ENCODE measurements at places on chromosomes 4 and X.

DNA sequence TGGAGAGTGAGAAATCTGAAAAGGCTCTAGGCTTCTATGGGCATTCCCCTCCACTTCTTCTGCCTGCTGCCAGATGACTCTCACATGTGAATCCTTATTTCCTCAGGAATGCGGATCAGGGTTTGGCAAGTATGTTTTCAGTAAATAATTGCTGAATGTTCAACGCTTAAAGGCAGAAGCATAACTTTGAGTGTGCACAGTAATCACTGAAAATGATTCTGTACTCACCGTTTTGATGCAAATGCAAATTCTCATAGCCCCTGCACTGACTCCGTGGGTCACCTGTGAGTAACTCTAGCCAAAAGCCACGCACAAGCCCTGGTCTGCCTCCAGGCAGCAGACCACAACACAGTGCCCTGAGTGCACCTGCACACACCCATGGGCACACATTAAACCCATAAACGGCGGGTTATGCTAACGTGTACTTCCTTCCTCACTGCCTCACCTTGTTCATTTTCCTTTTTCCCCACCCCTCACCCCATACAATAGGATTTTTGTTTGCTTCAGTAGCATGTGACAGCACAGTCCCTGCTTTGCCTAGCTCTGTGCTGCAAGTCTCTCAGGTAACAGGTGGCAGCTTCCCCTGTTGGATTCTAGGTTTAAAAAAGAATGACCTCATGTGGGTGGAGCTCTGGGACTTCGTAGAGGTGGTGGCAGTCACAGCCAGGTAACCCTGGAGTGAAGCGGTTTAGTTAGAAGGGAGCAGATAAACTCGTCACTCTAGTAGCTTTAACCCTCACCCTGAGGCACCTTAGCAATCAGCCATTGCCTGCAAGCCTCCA lies at the start of gene ARHGEF38:
Gene ARHGEF38, plus strand, starts transcription at position 656 of the 782 bp plus-strand sequence. CDS start 146 bp downstream, outside the sequence.
- DNase-seq: no peak

DNA sequence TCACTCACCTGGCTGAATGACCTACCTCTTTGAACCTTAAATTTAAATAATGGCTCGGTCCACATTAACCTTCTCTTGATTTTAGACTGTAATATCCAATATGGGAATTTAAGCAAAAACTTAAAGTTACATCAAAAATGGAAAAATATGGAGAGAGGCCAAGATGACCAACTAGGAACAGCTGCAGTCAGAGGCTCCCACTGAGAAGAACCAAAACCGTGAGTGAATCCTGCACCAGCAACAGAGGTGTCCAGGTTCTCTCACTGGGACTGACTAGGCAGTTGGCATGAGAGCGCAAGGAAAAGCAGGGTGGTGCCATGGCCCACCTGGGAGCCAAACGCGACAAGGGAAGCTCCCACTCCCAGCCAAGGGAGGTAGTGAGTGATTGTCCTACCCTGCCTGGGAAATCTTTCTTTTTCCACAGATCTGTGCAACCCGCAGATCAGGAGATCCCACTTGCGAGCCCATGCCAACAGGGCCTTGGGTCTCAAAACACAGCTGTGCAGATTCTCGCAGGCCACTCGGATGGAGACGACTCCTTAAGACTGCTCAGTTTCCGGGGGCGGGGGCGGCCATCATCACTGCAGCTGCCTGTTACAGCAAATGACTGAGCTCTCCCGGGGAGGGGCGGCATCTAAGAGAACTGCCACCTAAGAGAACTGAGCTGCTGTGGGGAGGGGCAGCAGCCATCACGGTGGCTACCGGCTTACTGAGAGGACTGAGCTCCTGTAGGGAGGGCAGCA lies 343.4 kb downstream of the DMD start:
- no peak for DNase-seq

DNA sequence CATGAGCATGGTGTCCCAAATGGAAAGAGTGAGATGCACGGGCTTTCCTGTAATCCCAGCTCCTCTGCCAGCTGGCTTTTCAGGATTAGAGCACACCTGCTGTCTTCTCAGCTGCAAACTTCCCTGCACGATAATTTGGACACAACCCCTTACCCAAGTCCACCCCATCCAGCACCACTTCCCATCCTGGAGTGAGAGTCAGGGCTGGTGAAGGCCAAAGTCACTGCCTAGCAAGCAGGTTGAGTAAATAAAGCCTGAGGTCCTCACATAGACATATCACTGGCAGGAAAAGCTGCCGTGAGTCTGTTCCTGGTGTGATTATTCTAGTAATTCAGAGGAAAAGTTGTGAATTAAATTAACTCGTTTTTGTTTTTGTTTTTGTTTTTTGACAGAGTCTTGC lies 113.9 kb upstream of the MBNL3 start:
- no peak for DNase-seq

DNA sequence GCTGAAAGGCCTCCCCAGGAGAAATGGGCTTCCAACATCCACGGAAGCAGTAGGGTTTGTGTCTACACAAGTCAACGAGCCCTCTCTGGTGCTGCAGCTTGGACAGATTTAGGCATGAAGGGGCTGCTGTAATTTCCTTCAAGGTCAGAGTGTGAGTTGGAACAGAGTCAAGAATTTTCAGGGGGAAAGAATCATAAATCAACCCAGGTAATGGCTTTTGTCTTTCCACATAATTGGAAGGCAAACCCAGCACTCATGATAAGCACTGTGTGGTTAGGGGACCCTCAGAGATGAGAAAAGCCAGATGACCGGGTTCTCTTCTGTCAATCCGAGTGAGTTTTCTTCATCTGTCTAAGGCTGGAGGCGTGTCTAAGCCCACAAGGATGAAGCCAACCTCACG lies 78.6 kb upstream of the MXRA5 start:
- DNase-seq: no peak

DNA sequence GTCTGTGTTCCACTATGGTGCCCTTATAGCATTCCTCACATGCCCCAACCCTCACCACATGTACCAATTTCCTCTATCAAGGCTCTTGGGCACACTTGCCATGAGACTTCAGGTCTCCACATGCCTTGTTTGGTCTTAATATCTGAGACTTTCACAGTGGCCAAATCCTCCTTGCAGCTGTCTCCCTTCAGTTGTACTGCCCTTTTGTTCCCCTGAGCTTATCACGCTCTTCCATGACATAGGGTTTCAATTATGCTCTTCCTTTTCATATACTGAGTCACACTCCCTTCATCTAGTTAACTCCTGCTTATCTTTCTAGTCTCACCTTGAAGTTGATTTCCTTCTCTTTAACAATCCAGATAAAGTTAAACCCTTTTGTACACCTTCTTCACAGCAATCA lies 212.9 kb downstream of the PDHA2 start:
- DNase-seq: no peak

GRCh38 chr4:81470456-81471297 lies 1.0 kb downstream of the RASGEF1B start:
- peak; percentile 17 for DNase-seq

GRCh38 chr4:174318829-174319764 lies 35.4 kb downstream of the CEP44 start:
- no peak for DNase-seq

GRCh38 chrX:12292996-12293765 lies 154.9 kb downstream of the FRMPD4 start:
- DNase-seq: no peak

GRCh38 chr4:167359711-167360110 lies 125.4 kb upstream of the SPOCK3 start:
- no peak for DNase-seq

- no peak for DNase-seq
These were observed 220.6 kb upstream of the ARSJ start for GRCh38 chr4:114200026-114200425.

- no peak for DNase-seq
These were observed 10.1 kb downstream of the SORCS2 start for GRCh38 chr4:7202411-7202810.

- DNase-seq: no peak
These were observed 131.2 kb upstream of the SMARCAD1 start for GRCh38 chr4:94076498-94076897.

DNA sequence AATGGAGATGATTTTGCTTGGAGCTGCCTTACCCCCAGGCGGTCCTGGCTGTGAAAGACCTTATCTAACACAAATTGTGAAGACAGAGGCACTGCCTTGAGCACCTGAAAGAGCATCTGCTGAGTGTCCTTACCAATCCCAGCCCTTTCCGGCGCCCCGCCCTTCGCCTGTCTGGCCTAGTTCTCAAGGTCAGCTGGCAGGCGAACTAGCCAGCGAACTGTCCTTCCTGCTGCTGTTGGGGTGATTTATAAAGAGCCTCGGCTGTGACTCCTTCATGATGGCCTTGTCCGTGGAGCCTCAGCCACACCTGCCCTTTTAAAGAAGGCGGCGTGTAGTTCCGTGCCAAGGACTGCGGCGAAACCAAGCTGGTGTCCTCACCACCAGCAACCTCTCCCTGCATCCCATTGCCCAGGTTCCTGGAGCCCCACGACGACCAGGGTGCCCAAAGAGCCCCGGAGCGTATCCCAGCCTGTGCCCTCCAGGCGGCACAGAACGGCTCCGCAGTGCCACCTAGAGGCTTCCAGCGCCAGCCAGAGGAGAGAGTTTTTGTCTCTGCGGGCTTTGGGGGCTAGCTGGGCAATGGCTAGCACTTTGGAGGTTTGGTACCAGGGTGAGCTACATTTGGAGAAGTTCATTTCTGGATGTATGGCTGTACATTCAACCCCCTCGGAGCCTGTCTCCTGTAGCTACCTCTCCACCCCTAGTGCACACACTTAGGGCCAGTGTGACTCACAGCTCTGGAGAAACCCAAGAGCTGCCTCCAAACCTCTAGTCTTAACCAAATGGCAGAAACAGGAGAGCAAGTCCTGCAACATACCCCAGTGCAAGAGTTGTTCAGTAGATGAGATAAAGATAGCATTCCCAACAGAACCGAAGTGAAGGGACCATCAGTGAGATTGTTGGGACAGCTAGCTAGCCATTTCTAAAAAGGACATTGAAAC lies 36.8 kb upstream of the VMA21 start:
- DNase-seq: peak; percentile 13

DNA sequence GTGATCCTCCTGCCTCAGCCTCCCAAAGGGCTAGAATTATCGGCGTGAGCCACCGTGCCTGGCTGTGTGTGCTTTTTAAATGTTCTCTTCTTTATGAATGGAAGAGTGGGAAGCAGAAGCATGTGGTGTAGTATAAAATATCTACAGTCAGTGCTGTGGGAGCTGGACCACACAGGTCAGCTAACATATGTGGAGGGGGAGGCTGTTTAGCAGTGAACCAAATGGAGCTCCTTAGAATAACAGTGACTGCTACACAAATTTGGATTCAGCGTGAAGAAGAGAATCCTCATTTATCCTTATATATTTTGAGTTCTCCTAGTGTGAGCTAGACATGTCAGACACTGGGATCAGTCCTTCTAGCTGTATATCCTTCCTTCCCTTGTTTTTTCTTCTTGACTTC lies 3.2 kb downstream of the SNX25 start:
- no peak for DNase-seq

DNA sequence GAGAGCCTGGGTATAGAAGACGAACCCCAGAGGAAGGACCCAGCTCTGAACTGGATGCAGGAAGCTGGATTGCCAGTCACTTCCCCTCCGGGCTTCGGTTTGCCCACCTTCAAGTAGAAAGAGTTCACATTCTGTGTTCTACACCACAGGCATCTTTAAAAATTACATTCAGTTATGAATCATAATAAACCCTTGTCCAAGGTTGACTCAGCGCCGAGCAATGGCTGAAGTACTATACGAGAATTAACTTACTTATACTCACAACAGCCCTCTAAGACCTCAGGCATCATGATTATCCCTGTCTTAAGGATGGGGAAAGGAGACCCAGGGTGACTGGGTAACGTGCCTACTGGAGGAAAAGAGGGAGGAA lies 72.5 kb downstream of the EVC2 start:
- DNase-seq: no peak

- DNase-seq: no peak
These were observed 145.1 kb downstream of the STPG2 start for GRCh38 chr4:97998203-97998602.

DNA sequence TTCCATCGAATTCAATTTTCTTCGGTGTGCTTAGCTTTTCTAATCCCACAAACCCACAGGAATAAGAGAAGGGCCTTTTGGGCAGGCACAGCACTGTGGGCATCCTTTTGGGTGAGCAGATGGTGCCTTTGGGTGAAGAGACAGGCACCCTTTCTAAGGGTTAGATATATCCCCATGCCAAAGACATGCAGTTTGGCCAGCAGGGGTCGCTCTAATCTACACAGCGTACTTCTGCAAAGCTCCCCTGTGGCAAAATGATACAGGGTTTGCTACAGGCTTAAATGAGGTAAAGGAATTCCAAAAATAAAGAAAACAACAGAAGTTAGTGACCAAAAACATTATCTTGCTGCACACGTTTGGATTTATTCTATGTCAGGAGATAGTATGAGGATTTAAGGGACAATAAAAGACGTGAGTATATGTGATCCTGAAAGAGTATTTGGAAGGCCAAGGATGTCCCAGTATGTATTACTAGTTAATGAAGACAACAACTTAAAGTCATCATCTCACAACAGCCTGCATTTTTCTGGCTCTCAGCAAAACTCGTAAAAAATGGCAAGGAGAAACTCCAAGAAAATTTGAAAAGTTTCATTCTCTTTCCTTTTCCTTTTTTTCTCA lies 49.5 kb downstream of the PHEX start:
- DNase-seq: peak; percentile 36

- DNase-seq: no peak
These were observed 161.0 kb upstream of the HS3ST1 start for GRCh38 chr4:11589676-11590075.

GRCh38 chr4:110897784-110898183 lies 274.9 kb upstream of the PITX2 start:
- DNase-seq: no peak

DNA sequence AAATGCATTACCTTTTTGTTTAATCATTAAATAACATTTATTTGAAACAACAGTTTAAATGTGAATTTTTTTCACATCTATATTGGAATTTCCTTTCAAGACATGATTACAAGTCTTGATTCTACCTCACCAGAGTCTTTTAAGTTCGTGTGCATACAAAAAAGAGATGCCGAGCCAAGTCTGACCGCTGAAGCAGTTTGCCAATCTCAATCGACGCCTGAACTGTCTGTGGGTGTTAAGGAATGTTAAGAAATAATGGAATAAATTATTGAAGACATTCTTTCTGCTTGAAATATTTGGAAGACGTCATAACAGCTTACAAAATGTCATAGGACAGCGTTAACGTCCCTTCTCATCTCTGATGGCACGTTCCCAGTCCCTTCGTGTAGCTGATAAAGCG lies 27.9 kb upstream of the TNIP3 start:
- DNase-seq: no peak

DNA sequence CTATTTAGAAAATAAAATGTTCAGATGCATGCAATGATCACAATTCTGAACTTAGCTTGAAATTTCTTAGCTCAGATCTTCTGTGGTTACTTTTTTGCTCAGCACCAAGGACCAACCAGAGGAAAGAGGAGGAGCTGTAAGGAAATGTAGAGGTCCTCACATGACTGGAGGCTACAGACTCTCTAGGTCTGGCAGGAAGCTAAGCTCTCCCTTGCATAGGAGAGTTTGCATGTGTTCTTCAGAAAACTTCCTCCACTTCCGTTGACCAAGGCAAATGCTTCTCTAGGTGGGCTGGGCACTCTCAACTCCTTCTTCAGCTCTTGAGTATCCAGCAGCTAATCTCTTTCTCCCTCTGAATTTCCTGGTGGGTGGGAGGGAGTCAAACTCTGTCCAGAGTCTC lies 119.6 kb downstream of the BTC start:
- DNase-seq: no peak

GRCh38 chr4:156805696-156806095 lies 165.9 kb downstream of the PDGFC start:
- DNase-seq: no peak

GRCh38 chrX:110114260-110114776 lies 111.4 kb downstream of the TMEM164 start:
- no peak for DNase-seq
